ENCODE measurements at places on chromosomes 11 and 22. TPM values are rescaled to one million over a fixed set of nuclear protein-coding genes. Genes with fewer than 3 reads are reported as not detected.

XBP1 gene
- total RNA-seq = 176 TPM

DNA sequence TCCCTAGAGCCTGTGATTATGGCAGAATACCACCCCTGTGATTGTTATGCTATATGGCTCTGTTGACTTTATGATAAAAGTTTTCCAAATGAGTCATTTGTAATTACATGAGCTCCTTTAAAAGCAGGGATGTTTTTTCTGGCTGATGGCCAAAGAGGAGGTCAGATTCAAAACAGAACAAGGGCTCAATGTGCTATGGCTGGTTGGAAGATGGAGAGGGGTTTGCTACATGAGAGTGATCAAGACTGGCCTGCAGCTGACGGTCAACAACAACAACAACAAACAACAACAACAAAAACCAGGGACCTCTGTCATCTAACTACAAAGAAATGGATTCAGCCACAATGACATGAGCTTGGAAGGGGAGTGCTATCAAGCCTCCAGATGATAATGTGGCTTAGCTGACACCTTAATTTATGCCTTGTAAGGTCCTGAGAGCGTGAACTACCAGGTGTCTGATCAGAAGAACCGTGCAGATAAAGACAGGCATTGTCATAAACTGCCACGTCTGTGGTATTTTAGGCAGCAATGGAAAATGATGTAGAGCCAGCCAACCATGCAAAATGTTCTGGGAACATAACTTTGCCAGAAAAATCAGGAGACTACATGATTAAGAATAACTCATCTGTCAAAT is 47.2 kb downstream of the PIWIL3 start:
- DNase-seq = no peak

- DNase-seq = no peak
These were observed 56.2 kb downstream of the NFAM1 start for GRCh38 chr22:42375982-42376381.

- no peak for DNase-seq
These were observed 37.9 kb downstream of the SCUBE2 start for GRCh38 chr11:9053316-9054035.

DNA sequence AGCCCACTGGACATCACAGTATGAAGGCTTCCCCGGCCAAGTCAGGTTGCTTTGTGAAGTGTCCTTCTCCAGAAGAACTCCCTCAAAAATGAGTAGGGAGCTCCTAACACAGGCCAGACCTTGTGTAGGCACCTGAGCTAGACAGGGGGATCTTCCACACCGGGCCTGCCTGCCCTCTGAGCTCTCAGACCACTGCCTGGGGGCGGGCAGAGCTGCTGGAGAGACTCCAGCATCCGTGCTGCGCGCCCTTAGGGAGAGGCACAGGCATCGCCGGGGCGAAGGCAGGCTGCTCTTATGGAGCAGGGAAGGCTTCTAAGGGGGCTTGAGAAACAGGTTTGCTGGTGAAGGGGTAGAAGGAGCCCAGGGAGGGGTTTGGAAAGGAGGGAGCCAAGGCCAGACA is 4.4 kb downstream of the KCNJ5 start:
- no peak for DNase-seq
